ENCODE measurements at places on chromosomes 2 and 18.
A peak's percentile ranks its signal among the peaks of the same experiment; 100 is the strongest.

DNA sequence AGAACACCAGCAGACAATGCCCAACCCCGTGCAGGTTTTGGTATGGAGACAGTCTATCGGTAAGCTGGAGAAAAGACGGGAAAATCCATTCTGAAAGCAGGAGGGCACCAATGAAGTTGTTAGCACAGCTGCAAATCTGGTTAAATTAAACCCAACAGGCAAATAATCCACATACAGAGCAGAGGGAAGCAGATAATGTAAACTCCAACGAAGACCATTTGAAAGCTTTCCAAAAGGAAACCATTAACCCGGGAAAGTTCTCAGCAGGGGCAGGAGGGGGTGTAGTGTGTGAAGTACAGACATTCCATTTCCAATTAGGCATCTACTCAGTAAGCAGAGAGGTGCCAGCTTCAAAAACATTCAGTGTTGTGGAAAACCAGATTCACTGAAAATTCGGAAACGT, 10.3 kb downstream of the EDAR start:
- DNase-seq: no peak

DNA sequence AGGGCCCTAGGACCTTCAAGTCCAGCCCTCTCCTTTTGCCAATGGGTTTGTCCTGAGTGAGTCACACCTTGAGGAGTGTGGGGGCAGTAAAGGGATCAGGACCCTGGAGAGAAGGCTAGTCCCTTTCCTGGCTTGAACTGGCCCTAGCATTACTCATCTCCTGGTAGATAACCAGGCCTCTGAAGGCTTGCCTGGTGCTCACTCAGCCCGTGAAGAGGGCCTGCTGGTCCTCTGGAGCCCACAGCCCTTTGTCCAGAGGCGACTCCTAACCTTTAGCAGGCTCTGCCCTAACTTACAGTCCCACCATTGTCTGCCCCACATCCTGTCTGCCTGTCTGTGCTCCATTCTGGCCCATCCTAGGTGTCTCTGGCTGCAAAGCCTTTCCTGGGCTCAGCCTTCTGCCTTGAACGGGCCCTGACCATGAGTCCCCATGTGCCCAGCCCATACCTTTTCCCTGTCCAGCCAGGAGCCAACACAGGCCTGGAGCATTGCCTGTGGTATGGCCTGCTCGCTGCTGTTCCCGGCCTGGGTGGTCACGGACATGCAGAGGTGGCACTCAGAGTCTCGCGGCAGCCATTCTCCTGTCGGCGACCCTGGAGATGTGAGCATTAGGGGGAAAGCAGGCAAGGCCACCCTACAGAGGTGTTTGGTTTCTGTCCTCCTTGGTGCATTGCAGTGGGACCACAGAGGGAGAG, 5.0 kb downstream of the SFTPB start:
- DNase-seq: peak; percentile 54

DNA sequence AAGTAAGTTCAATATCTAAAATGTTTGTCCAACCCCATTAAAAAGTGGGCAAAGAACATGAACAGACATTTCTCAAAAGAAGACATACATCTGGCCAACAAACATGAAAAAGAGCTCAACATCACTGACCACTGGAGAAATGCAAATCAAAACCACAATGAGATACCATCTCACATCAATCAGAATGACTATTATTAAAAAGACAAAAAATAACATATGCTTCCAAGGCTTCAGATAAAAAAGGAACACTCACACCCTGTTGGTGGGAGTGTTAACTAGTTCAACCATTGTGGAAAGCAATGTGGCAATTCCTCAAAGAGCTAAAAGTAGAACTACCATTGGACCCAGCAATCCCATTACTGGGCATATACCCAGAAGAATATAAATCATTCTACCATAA, 931.1 kb downstream of the LRP1B start:
- no peak for DNase-seq

- no peak for DNase-seq
Measured at GRCh38 chr18:61662726-61663125, 230.1 kb downstream of the RNF152 start.

DNA sequence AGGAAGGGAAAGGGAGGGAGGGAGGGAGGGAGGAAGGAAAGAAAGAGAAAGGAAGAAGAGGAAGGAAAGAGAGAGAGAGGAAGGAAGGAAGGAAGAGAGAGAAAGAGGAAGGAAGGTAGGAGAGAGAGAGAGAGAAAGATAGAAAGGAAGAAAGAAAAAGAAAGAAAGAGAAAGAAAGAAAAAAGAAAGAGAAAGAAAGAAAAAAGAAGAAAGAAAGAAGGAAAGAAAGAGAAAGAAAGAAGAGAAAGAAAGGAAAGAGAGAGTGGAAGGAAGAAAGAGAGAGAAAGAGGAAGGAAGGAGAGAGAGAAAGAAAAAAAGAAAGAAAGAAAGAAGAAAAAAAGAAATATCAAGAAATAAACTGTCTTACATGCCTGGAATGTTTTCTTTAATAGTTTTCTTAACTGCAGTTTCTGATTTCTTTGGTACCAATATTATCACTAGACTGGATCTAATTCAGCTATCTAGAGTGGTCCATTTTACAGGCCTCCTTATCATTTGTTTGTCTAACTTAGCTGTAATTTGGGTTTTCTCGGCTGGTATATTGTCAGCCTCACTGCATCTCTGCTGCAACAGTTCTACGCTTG, 59.6 kb upstream of the MBOAT2 start:
- no peak for DNase-seq

DNA sequence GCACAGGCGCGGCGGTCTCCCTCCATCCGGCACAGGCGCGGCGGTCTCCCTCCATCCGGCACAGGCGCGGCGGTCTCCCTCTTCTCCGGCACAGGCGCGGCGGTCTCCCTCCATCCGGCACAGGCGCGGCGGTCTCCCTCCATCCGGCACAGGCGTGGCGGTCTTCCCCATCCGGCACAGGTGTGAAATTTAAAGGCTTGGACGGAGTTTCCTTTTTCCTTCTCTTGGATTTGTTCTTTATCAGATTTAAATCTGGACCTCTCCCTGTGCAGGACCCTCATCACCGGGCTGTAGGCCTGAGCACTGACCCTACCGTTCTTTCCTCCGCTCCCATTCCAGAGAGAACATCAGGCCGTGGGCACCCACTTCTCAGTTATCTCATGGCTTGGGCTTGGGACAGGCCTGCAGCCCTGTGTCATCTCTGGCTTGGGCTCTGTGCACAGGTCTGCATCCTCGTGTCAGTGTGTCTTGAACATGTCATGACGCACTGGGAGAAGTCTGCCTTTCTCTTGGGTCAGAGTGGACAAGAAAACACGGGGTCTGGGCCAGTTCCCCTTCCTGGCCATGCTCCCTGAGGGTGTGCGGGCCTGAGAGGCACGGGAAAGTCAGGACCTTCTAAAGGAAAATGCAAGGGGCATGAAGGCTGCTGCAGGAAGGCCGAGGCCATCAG, 53.9 kb upstream of the PXDN start:
- DNase-seq: no peak

GRCh38 chr2:140529706-140530105, 1601.1 kb downstream of the LRP1B start:
- no peak for DNase-seq

GRCh38 chr2:234571620-234572407, 74.9 kb upstream of the ARL4C start:
- no peak for DNase-seq

DNA sequence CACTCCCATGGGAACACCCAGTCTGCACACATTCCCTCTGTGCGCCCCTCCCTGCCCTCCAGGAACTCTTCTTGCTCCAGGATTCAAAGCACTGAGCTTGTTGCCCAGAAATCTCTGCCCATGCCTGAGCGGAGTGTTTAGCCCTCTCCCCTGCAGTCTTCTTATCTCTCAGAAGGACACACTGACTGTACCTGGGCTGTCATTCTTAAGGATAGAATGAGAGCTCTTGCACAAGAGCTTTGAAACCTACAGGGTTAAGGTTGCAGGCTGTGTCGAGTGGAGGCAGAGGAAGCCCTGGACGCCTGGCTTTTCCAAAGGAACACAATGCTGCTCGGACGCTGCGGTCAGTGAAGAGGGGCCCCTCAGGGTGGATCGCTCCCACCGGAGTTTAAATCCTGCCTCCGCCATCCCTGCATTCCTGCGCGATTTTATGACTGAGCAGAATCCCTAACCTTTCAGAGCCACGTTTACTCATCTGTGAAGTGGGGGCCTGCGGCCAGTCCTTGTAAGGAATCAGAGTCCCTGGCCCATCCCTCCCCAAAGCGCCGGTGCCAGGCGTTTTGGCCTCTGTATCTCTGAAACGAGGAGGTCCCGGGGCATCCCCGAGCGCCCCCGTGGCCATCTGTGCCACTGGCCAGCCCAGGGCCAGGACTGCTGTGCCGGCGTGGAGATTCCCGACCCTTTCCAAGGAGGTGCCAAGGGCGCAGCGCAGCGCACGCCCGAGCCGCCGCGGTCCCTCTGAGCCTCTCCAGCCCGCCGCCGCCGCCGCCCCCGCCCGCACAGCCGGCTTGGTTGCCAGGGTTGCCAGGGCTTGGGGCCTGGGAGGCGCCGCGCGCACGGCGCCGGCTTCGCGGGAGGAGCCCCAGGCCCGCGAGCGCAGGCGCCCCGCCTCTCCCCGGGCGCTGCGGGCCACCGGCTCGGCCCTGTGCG, 58.9 kb downstream of the FAM168B start:
- DNase-seq: no peak

DNA sequence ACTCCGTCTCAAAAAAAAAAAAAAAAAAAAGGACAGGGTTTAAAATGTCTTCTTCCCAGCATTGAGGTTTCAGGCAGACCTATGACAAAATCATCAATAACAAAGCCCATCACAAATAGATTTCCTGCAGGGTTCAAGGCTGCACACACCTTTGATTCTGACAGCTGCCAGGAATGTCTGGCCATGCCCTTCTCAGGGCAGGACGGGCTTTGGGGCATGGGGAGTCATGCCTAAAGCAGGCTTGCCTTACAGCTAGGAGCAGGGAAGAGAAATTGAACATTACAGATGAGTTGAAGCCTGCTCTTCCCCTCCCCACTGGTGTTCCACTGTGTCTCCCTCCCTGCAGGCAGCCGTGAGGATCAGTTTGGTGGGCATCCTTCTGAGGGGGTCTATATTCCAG, 3.7 kb downstream of the PRELID3A start:
- DNase-seq: no peak
